ENCODE measurements at places on chromosomes 4 and X.

GRCh38 chr4:186258216-186258811, 7.7 kb upstream of the F11 start:
- no peak for DNase-seq

- no peak for DNase-seq
These were observed 6.1 kb downstream of the GPR82 start for GRCh38 chrX:41730081-41730480.

DNA sequence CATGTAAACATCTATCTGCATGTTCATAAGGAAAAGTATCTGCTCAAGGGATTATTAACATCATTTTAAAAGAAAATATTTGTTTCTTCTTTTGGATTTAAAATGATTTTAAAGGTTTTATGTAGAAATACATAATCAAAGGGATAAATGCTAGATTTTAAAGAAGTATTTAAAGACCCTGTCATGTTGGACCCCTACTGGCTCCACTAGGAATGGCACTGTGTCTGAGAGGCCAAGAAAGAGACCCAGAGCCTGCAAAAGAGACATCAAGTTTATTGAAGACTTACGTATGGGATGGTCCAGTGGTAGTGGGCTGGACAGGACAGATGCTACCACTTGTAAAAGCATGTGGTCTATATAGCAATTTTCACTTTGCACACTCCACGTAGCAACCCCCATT, 78.7 kb upstream of the PCDH18 start:
- no peak for DNase-seq

- DNase-seq = no peak
These were observed 14.2 kb downstream of the SORBS2 start for GRCh38 chr4:185797596-185798338.

DNA sequence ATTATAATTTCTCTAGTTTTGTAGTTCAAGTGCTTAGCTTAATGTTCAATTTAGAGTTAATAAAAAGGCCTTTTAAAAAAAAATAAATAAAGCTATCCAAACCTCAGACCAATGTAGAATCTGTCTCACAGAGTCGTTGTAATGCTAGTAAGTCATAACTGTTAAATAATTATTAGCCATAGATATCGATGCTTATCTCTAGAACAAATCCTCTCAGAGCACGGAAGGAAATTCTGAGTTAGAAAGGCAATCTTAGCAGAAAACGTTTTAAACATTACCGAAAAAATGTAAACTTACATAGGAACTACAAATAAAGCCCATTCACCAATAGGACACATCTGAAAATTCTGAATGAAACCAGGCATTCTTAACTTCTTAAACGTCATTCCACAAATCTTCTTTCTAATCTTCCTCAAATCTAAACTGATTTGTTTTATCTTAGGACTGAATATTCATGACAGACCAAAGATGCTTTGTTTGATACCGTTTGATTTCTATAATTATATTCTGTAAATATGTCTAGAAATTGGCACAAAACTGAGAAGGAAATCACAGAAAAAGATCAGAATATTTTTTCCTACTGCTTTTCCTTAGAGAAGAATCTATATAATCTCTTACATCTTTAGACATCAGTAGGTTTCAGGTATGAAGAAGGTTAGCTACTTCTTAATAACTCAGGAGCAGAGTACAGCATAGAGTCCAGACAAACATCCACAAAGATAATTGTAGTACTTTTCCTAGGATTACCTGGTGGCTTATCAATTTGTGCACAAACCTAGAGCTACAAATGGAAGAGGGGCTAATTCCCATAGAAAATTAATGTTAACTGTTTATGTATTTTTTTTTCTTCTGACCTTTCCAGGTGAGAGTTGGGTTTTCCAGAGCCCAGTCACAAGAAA, 140.7 kb downstream of the BTC start:
- DNase-seq = no peak

DNA sequence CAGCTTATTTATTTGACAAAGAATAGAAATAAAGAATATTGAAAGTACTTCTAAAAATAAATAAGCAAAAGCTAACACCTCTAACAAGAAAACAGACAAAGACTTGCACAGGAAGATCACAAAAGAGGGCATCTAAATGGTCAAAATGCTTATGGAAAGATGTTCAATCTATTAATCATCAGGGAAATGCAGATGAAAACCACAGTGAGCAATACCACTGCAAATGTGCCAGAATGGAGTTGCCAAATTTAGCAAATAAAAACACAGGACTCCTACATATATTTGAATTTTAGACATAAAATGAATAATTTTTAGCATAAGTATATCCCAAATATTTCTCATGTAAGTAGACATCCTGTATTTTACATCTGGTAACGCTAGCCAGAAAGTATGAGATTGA, 56.1 kb upstream of the HPGD start:
- DNase-seq = no peak

DNA sequence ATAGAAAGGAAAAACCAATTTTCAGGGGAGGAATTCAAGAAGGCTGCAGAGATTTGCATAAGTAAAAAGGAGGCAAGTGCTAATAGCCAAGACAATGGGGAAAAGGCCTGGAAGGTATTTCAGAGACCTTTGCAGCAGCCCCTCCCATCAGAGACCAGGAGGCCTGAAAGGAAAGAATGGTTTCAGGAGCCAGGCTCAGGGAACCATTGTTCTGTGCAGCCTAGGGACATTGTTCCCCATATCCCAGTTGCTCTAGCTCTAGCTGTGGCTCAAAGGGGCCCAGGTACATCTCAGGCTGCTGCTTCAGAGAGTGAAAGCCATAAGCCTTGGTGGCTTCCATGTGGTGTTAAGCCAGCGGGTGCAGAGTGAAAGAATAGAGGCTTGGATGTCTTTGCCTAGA, 24.0 kb downstream of the NAP1L3 start:
- no peak for DNase-seq

DNA sequence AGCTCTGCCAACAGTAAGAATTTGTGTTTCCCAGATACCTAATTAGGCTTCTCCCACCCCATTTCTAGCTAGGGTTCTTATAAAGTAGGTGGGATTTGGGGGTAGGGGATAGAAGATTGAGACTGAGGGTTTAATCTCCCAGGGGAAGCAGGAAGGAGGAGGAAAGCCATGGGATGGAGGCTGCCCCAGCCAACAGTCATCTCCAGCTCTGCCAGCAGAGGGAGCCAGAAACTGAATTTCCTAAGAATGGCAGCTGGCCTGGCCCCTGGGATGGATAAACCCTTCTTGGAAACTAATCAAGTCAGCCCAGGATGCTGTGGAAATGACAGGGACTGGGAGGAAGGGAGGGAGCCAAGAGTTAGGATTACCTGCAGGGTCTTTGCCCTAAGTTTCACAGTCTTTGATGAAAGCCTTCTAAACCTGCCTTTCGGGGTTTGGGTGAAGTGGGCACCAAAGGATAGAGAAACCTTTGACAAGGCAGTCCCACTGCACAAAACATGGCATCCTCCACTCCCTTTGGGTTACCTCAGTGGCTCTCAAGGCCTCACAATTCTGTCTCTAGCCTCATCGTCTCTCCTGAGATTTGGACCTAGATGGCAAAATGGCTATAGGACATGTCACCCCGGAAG, 6.7 kb upstream of the ERCC6L start:
- peak; percentile 68 for DNase-seq

- DNase-seq = no peak
These were observed 21.8 kb upstream of the NAP1L5 start for GRCh38 chr4:88719381-88719780.

GRCh38 chr4:182227611-182228010, 15.6 kb upstream of the TENM3 start:
- DNase-seq = no peak

GRCh38 chrX:38279188-38279587, 48.1 kb downstream of the RPGR start:
- DNase-seq = no peak

GRCh38 chr4:155908187-155909139, 5.0 kb downstream of the TDO2 start:
- DNase-seq = no peak

GRCh38 chrX:151393514-151393913, 3.5 kb upstream of the VMA21 start:
- DNase-seq = no peak

DNA sequence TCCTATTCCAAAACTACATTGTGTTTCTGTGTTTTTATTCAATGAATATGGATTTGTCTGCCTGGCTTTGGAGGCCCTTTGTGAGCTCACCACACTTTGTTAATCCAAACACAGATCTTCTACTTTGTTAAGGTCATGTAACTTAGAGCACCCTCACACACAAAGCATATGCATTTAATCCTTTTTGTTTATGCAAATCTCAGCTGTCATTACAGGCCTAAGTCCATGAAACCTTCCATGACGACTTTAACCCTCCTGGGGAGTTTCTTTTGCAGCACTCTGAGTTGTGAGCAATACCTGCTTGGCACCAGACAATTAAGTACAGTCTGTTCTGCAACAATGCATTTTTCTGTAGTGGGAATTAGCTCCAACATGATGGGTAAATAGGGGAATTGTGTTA, 14.9 kb downstream of the CCSER1 start:
- DNase-seq = no peak

- DNase-seq = no peak
These were observed 61.7 kb upstream of the PRSS48 start for GRCh38 chr4:151215295-151215694.

GRCh38 chrX:71098302-71098701, 2.7 kb downstream of the FOXO4 start:
- peak; percentile 3 for DNase-seq

GRCh38 chr4:94653095-94653649, 104.6 kb upstream of the BMPR1B start:
- DNase-seq = no peak

- DNase-seq = no peak
These were observed 117.5 kb downstream of the CDKL5 start for GRCh38 chrX:18542905-18543304.

- DNase-seq = no peak
These were observed 205.3 kb downstream of the NAP1L3 start for GRCh38 chrX:93468075-93468474.

- DNase-seq = no peak
These were observed 196.4 kb downstream of the LRBA start for GRCh38 chr4:150818661-150819060.

- no peak for DNase-seq
These were observed 2.9 kb downstream of the LETM1 start for GRCh38 chr4:1852904-1853623.

GRCh38 chrX:38117485-38117884, 103.2 kb downstream of the SRPX start:
- no peak for DNase-seq

GRCh38 chr4:20381005-20381404, 129.3 kb downstream of the SLIT2 start:
- no peak for DNase-seq

DNA sequence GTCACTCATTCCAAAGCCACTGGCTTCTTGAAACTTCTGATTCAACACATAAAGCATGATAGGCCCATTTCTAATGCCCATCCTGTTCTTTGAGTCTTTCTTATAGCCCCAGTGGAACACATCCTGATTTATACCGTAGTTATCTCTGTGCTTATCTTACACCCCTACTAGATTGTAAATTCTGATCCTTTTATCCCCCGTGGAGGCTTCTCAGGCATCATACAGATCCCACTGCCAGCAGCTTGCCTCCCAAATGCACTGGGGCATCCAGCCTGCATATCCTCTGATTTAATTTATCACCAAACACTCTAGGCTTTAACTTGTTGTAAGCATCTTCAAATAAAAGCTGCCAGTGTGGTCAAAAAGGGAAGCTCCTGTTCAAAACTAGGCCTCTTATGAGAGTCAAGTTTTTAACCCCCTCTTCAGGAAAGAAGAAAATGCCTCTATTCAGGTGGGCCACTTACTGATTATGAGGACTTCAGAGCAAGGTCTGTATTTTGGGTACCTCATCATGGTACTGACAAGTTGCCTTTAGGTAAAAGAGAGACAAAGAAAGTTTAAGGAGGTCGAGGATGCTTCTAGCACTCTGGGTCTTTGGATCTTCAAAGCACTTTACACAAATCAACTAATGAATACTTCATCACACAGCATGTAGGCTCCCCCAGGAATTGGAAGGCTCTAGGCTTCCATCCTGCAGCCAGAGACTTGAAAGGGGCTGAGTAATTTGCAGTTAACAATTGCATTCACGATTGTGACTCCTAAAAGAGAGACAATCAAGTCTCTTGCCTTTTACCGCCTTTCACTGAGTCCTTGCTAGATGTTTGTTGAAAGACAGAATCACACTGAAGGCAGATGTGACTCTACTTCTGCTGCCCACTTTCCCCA, 95.8 kb upstream of the LDB2 start:
- DNase-seq = no peak

GRCh38 chr4:164874789-164875188, 2.2 kb upstream of the APELA start:
- no peak for DNase-seq

DNA sequence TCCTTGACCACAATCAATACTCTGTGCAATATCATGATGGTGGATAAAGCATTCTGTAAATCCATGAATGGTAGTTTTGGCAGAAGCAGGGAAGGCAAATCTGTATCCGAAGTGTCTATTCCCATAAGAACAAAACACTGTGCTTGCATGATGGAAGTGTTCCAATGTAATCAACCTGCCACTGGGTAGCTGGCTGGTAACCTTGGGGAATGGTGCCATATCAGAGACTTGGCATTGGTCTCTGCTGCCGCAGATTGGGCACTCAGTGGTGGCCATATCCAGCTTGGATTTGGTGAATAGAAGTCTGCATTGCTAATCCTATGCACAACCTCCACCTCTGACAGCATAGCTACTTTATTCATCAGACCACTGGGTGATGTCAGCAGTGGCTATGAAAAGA, 114.3 kb upstream of the EMCN start:
- no peak for DNase-seq

DNA sequence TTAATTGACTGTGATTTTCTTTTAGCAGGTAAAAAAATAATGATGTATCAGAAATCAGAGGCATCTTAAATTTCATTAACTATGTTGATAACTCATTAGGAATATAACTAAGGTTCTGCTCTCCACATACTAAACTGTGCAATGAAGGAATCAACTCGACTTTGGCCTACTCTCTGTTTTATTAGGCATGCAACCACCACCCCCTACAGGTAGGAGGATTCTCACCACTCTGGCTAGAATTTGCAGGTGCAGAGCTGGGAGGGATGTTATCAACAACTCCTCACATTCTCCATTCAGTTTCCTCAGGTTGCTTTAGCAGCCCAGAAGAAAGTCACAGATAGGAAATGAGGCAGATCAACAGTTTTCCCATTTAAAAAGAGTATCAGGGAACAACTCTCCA, 160.1 kb downstream of the COX18 start:
- no peak for DNase-seq

DNA sequence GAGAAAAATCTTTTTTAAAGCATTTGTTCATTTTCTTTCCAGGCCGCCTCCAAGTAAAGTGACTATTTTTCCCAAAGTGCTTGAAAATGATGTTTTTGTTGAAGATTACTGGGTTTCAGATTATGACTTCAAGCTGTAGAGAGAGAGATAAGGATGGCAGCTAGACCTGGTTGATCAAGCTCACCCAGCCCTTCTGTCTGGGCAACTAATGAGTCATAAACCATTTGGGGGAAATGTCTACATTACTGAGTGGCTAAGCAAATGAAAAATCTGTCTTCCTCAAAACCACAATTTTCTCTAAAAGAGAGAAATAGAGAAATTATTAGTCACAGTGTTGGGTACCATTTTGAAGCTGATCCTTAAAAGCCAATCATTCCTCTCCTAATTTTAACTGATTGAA, 355.4 kb upstream of the CPEB2 start:
- DNase-seq = no peak

Data from NCI-H510A treated with DMSO at 0.1 percent for 48 hours (cell line).